ENCODE measurements at places on chromosomes 5 and 9.

- no peak for DNase-seq
Observed at GRCh38 chr5:121702682-121703081, 149.0 kb upstream of the FTMT start.

- no peak for DNase-seq
Observed at GRCh38 chr5:62317810-62318209, 11.8 kb downstream of the KIF2A start.

DNA sequence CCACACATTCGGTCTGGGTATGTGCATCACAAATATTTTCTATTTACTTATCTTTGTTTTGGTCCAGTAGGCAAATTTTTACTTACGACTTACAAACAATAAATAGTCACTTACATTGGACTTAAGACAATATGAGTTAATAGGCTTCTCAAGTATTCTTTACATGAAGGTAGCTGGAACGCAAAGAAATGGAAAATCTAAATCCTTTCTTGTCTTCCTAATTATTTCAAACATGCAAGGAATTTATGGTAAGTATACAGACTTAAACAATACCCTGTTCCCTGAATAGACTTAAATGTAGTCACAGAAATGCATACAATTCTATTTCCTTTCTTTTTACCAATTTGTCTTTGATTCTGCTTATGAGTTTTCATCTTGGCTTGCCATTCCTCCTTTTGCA lies 262.6 kb upstream of the EFNA5 start:
- DNase-seq: no peak

DNA sequence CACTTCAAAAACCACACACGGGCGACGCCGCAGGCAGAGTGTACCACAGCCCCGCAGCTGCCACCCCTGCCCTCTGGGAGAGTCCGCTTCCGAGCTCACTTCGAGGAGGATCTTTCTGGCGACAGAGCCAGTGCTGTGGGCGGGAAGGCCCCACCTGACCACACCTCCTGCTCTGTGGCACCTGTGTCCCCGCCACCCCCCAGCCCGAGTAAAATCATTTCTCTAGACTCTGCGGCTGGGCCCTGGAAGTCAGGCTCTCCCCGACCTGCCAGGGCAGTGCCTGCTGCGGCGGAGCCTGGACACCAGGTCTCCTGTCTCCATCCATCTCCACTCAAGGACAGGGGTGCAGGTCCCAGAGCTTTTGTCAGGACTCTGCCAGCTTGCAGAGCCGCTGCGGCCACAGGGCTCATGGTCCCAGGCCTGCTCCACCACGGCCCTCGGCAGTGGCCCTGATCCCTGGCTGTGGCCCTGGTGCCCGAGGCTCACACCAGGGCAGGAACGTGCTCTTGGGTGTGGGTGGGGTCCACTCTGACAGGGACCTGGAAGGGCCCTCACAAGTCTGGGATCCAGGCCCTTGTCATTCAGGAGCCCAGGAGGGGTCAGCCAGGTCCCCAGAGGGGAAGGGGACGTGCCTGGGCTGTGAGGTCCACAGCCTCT lies 20.9 kb upstream of the CAMSAP1 start:
- no peak for DNase-seq

- no peak for DNase-seq
Observed at GRCh38 chr5:421901-422300, 21.1 kb upstream of the EXOC3 start.

- DNase-seq: no peak
Observed at GRCh38 chr5:120942596-120943350, 478.7 kb downstream of the PRR16 start.

DNA sequence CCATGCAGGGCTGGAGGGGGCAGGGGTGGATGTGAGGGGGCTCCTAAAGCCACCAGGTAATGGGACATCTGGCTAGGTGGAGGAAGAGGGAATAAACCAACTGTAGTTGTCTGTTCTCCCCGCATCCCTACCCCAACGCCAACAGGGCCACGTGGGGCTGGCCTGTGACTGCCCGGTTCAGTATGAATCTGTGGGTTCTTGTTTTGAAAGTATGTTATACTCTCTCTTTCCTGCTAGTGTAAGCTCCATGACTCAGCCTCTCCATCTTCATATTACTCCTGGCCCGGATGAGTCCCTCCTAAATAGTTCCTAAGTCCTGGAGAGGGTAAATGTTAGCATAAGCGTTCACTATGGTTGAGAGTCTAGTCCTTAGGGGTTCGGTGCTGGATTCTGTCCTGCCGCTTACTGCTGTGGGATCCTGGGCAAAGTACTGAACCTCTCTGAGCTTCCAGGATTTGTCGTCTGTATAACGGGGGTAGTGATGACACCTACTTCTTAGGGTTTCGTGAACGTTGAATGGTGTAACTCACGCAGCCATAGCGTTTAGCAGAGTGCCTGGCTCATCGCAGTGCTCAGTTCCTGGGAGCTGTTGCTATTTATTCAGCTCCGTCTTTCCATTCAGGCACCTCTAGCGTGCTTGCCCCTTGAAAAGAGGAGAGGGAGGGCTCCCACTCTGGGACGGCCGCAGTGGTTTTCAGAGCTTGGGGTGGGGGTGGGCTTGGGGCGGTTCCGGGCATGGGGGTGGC lies 28.8 kb downstream of the LHX2 start:
- no peak for DNase-seq

DNA sequence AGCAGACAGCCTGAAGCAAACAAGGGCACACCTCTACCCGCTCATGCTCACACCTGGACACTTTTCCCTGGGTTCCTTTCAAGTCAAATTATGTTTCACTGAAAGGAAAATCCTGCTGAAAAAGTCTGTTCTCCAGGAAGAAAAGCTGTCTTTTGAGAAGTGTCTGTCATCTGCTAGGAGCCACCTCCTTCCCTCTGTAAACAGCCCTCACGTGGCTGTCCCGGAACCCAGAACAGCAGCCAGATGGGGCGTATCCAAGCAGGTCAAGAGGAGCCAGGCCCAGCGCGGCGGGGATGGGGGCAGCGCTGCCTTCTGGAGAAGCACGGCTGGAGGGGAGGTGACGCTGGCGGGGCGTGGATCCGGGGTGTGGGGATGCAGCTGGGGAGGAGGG lies at the start of gene PNPLA7:
PNPLA7 (minus strand) TSS at position 172 of the 391 bp plus-strand sequence. CDS start 205 bp downstream, outside the sequence.
- DNase-seq: no peak

- DNase-seq: no peak
Observed at GRCh38 chr9:124871156-124871561, 9.2 kb downstream of the ARPC5L start.

DNA sequence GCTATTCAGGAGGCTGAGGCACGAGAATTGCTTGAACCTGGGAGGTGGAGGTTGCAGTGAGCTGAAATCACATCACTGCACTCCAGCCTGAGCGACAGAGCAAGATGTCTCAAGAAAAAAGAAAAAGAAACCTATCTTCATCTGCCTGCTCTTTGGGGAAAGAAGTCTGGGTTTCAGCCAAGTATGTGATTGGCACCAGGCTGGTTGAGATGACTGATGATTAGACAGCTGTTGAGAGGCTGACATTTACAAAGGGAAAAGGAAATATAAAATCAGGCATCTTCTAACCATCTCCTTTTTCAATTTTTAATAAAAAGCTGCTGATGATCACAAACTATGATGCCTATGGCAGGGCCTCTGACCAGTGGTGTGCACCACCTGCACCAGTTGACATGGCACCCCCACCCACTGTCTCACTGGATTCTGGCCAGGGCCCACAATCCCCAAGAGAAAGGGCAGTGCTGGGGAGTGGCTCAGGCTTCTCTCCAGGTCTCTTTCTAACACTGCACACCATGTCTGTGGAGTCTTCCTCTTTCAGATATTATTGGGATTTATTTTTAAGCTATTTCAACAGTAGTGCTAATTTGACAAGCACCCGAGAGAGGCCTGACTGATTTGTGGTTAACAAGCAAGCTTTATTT lies 17.2 kb upstream of the C5orf15 start:
- DNase-seq: no peak

DNA sequence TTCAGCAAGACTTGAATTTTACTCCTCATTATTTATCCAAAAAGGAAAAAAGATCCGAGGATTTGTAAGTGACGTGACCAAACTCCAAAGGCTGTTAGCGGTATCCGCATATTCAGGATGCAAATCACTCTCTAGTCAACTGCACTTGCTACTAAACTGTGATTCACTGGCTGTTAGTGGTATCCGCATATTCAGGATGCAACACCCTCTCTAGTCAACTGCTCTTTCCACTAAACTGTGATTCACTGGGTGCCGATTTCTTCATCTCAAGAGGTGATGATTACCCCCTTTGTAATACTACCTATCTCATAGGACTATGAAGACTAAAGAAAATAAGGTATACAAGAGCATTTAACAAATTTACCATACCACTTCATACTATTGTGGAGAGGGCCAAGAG lies 5.7 kb downstream of the MAPKAP1 start:
- DNase-seq: no peak

DNA sequence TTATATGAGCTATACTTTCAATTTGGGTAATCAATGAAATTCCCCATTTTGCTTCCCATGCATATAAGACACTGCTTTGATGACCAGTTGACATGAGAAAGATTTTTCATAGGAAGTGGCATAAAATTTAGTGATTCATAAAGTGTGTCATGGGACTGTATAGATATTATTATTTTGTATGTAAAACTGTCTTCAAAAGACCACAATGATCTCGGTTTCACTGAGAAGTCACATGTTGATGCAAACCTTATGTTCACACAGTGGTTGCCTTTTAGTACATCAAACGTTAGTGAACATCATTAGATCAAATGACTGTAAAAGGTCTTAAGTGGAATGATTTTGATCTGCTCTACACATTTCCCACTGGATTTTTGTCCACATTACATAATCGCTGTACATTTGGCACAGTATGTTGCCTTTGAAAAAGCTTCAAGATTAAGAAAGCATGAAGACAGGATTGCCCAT lies 349.2 kb upstream of the MEF2C start:
- no peak for DNase-seq

DNA sequence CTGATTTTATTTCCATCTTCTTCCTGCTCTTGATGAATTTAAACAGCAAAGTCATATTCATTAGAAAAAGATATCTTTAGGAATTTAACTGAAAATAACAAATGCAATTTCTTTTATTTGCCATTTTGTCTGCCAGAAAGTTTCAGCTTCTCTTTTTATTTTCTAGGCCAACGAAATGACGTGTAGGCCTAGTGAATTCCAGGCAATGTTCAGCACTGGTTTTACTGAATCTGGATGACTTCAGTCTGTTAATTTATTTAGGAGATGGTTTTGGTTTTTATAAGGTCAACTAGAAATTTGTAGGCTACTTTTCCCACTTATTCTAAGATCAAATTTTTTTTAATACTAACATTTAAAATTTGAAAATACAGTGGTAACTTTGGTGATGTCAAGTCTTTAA lies 129.1 kb upstream of the VCAN start:
- DNase-seq: no peak

DNA sequence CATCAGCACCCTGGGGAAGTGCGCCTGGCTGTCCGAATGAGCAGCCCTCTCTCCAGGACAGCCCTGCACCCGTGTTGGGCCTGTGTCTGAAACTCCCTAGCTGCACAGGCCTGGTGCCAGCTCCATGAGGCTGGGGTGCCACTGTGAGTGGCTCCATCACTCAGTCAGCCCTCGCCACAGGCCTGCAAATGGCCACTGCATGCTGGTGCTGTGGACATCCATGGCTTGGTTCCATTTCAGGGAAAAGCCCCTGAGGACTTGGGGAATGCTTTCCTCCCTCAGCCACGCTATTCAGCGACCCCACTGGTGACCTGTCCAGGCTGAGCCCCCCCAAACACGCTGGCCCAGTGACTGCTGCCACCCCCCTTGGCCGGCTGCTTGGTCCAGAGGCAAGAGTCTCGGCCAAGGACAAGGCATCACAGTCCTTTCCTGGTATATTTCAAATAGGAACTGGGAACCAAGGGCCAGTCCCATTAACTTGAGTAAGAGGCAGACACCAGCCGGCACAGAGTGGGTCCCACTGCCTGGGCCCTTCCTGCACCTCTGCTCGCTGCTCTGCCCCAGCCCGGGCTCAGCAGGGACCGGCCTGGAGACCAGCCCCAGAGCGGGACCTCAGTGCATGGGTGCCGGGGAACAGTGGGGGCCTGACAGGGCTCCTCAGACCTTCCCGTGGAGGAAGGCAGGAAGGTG lies 181.3 kb downstream of the AUH start:
- DNase-seq: no peak

GRCh38 chr5:165397516-165397915 lies 1892.1 kb downstream of the MAT2B start:
- no peak for DNase-seq

DNA sequence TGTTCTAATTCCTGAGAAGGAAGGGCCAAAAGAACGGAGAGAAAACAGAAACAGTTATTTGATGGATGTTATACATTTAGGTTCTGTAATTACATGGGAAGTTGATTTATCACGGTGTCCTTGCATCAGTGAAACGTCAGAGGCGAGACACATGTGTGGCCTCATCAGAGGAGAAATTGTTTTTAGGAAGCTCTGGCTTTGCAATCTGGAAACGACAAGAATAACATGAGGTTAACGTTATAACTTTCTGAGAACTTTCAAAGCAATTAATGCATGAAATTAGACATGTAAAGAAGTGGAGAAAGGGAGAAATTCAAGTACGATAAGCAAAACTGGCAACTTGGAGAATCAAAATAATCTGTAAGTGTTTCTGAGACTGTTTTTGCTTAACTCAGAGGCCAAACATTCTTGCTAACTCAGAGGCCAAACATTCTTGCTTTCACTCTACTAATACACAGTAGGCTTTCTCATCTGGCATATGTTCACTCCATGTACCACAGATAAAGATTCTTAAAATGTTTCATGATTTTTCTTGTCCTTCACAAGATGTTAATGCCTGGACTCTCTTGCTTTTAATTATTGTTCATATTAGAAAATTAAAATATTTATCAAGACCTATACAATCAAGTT lies 933.0 kb downstream of the TLE4 start:
- no peak for DNase-seq

DNA sequence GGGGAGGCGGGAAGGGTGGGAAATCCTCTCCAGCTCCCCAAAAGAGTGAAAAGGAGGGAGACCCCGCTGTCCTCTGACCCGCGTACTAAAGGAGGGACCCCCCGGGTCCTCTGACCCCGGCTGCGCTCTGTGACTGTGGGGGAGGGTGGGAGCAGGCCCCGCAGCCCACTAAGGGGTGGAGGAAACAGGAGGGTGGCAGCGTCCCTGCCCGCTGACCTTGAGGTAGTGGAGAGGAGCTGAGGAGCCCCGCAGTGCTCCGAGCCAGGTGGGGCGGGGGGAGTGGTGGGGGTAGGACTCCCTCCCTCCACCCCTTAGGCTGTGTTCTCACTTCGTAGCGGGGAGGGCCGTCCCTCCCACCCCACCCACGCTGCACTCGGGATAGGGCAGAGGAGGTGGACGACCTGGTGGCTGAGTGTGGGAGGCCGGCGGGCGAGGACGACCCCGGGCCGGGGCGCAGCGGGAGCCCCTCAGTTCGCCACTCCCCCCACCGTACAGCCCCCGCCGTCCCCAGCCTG lies 449 bp upstream of the ADCY2 start:
- no peak for DNase-seq

GRCh38 chr5:59592101-59592500 lies 301.4 kb downstream of the PDE4D start:
- DNase-seq: no peak

- no peak for DNase-seq
Observed at GRCh38 chr5:197892-198489, 6.7 kb downstream of the LRRC14B start.

GRCh38 chr5:59039296-59040023 lies 456.6 kb downstream of the RAB3C start:
- DNase-seq: no peak

- DNase-seq: no peak
Observed at GRCh38 chr5:172058088-172058487, 51.6 kb upstream of the FBXW11 start.
